ENCODE measurements at places on chromosomes 11 and 22.

- DNase-seq, result no peak
Observed at GRCh38 chr11:6745465-6746015, 26.2 kb downstream of the OR2AG2 start.

DNA sequence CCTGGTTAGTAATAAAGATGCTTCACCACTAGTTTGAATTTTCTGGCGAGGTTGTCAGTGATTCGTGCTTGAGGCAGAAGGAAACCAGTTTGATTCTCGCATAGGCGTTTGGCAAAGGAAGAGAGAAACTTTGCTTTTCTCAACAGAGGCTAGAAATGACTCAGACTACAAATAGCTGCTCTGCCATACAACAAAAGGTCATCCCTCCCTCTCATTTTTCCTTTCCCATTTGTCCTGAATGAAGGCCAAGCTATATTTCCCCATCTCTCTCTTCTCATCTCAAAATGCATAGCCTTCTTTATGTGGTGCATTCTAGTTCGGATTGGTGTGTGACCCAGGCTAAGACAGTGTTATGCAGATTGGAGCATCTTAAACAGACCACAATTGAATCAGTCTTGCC is 741.4 kb downstream of the NTM start:
- DNase-seq, result no peak

DNA sequence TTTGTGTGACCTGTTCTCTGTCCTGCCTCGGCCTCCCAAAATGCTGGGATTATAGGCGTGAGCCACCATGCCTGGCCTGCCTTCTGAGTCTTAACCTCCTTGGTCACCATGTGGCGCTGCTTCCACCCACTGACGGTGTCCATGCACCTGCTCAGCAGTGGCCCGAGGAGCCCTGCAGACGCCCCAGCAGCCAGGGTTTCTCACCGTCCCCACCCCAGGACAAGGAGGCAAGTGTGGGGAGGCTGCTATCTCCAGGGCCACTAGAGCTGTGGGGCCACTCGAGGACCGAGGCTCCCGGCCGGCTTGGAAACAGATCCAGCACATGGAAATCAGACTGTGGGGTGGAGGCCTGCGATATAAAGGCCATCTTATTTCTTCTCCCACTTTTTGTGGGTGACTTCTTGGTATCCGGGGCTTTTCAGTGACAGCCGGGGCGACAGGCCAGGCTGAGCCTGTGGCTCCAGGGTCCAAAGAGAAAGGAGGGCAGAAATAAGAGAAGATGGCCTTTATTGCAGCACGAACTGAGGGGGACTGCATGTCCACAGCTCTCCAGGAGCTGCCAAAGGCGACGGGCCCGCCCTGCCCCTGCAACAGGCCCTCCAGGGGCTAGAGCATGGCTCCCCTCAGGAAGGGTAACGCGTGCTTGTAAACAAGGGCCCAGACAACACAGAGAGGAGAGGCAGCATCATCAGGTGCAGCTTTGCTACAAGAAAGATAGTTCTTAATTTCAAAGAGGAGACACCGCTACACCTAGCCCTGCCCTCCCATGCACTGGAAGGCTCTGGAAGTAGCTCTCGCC is 15.0 kb downstream of the TSPO start:
- DNase-seq, result no peak

DNA sequence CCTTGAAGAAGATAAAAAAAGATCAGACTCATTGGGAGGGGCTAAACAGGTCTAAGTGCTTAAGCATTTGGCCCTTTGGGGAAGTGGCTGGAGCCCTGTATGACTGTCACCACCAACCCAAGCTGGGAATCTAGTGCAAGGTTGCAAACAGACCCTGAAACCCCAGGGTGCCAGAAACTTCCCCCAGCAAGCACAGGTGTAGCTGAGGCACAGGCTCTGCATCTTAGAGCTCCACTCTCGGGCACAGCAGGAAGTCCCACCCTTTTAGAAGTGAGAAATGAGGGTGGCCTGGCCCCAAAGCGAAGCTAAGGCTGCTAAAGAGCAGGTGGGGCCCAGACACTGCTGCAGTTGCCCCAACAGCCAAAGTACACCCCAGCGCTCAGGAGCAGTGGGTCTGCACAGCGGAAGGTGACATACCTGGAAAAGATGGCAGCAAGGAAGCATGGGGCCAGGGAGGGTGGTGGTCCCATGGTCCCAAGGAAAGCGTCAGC is 5.8 kb upstream of the KDM2A start:
- DNase-seq, result no peak

DNA sequence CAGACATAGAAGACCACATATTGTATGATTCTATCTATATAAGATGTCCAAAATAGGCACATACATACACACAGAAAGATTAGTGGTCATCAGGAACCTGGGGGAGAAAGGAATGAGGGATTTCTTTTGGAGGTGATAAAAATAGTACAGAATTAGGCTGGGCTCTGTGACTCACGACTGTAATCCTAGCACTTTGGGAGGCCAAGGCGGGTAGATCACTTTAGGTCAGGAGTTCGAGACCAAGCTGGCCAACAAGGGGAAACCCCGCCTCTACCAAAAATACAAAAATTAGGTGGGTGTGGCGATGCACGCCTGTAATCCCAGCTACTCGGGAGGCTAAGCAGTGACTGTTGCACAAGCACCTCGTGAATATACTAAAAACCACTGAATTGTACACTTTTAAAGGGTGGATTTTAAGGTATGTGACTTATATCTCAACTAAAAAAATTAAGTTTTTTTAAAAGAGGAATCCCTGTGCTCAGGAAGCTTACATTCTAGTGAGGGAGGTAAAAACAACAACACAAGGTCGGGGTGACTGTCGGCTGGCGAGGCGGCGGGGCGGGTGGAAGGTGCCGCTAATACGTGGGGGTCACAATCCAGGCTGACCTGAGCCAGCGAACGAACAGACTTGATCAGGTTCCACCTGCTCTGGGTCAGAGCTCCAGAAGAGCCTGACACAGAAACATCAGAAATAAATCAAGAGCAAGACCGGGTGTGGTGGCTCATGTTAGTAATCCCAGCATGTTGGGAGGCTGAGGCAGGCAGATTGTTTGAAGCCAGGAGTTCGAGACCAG is 25.3 kb upstream of the TESMIN start:
- no peak for DNase-seq

DNA sequence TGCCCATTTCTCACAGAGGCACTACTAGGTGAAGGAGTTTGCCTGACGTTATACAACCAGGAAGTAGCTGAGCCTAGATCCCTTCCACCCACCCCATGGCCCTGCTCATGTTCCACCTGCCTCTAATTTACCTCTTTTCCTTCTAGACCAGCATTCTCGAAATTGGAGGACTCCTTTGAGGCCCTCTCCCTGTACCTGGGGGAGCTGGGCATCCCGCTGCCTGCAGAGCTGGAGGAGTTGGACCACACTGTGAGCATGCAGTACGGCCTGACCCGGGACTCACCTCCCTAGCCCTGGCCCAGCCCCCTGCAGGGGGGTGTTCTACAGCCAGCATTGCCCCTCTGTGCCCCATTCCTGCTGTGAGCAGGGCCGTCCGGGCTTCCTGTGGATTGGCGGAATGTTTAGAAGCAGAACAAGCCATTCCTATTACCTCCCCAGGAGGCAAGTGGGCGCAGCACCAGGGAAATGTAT is 14.1 kb downstream of the PIK3IP1 start:
- no peak for DNase-seq
